ENCODE measurements at places on chromosomes 2 and 18. TPM values are rescaled to one million over a fixed set of nuclear protein-coding genes. Genes with fewer than 3 reads are reported as not detected.

IL1RL2 gene
- 1.9 TPM for total RNA-seq

UXS1 gene
- total RNA-seq, result 33.9 TPM

PLGLB1 gene
- 5.7 TPM for total RNA-seq

LONRF2 gene
- total RNA-seq, result 0.25 TPM

MATN3 gene
- total RNA-seq, result not detected

DYNC1I2 gene
- total RNA-seq, result 39.5 TPM

DNA sequence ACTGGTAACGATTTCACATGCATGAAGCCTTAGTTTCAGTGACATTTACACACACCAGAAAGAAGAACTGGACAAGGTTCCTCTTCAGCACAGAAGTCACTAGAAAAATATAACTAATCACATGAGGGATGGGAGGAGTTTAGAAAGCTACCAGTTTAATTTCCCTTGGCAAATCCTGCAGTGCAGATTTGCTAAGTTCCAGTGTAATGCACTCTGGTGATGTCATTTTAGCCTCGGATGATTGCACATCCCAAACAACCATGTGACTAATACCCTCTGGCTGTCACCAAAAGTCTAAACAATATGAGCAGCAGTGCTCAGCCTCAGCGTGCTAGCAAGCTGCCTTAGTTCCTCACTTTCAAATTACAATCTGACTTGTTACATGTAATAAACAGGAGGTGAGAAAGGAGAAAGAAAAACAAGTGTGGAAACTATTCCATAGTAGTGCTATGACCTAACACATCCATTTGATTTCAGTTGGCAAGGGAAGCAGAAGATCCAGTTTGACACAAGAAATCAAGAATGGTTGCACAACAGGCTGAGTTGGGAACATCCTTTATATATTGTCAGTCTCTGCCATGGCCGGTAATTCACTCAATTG is 35.3 kb upstream of the PPP1CB start:
- H3K27ac ChIP-seq, result no peak overlapping the region
- DNase-seq, result peak; percentile 7
- no peaks in the 10 kb centered on the region for H3K27me3 ChIP-seq
- no peak overlapping the region for H3K4me3 ChIP-seq

DNA sequence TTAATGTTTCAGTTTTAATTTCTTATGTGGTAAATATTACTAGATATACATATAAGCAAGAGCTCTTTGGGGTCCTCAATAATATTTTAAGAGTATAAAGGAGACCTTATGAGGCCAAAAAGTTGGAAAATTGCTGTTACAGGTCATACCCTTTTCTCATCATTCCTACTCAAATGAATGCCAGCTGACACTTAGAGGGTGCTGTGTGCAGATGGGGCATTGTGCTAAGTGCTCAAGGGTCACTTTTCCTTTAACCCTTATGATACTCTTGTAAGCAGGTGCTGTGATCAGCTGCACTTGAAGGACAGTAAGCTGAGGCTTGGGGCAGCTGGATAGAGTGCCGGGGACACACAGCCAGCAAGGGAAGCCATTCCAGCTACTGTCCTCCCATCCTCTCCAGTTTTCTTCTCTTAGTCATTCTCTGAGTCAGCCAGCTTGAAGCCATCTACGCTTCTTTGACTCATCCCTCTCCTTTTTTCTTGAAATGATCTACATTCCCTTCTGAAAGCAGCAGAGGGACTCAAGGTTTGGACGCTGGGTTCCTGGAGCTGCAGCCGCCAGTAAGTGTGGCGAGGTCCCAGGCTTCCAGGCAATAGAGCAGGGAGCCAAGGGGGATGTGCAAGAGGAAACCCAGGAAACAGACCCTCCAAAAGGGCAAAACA is 42.0 kb upstream of the CREB1 start:
- no peak overlapping the region for H3K27ac ChIP-seq
- peaks cover 23% of the 10 kb centered on the region for H3K4me1 ChIP-seq
- H3K27me3 ChIP-seq, result no peaks in the 10 kb centered on the region
- H3K36me3 ChIP-seq, result no peaks in the 10 kb centered on the region
- DNase-seq, result no peak
- no peak overlapping the region for H3K4me3 ChIP-seq

DNA sequence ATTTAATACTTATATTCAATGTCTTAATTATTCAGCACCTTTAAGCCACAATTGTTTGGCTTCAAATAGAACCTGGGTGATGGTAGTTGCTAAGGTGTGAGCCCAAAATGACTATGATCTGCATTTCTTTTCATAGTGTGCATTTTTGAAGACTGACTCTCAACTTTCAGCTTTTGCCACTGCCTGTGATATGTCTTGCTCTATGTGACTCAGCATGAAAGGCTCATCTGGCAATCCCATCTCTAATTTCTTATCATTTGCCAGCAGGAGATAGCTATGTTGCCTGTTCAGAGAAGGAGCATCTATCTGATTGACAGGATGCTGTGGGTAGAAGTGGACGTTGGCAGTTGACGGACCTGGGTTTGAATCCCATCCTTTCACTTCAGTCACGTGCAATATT is 34.5 kb upstream of the CCDC93 start:
- peaks cover 22% of the 10 kb centered on the region for H3K4me1 ChIP-seq
- peaks cover 72% of the 10 kb centered on the region for H3K27me3 ChIP-seq
- H3K27ac ChIP-seq, result no peak overlapping the region
- no peak for DNase-seq

GRCh38 chr2:218566296-218566695 is 1.9 kb downstream of the USP37 start:
- peak overlapping the region; percentile 98 for H3K27ac ChIP-seq
- peaks cover 25% of the 10 kb centered on the region for H3K36me3 ChIP-seq
- H3K27me3 ChIP-seq, result no peaks in the 10 kb centered on the region
- peak overlapping the region; percentile 98 for H3K4me3 ChIP-seq

GRCh38 chr2:215603440-215603839 is 167.6 kb upstream of the FN1 start:
- no peak for DNase-seq
- no peaks in the 10 kb centered on the region for H3K4me1 ChIP-seq
- H3K36me3 ChIP-seq, result no peaks in the 10 kb centered on the region
- no peak overlapping the region for H3K4me3 ChIP-seq
- no peak overlapping the region for H3K27ac ChIP-seq

DNA sequence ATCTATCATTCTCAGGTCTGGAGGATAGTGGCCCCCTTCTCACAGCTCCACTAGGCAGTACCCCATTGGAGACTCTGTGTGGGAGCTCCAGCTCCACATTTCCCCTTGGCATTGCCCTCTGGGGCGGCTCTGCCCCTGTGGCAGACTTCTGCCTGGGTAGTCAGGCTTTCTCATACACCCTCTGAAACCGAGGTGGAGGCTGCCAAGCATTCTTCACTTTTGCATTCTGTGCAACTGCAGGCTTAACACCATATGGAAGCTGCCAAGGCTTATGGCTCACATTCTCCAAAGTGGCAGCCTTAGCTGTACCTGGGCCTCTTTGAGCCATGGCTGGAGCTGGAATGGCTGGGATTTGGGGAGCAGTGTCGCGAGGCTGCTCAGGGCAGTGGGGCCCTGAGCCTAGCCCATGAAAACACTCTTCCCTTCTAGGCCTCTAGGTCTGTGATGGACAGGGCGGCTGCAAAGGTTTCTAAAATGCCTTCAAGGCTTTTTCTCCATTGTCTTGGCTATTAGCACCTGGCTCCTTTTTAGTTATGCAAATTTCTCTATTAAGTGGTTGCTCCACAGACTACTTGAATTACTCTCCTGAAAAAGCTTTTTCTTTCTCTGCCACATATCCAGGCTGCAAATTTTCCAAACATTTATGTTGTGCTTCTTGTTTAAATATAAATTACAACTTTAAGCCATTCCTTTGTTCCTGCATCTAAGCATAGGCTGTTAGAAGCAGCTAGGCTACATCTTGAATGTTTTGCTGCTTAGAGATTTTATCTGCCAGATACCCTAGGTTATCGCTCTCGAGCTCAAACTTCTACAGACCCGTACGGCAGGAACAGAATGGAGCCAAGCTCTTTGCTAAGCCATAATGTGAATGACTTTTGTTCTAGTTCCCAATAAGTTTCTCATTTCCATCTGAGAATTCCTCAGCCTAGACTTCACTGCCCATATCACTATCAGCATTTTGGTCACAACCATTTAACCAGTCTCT is 206.5 kb downstream of the CPS1 start:
- H3K36me3 ChIP-seq, result no peaks in the 10 kb centered on the region
- no peaks in the 10 kb centered on the region for H3K4me1 ChIP-seq
- DNase-seq, result no peak

- no peaks in the 10 kb centered on the region for H3K27me3 ChIP-seq
- H3K4me3 ChIP-seq, result peak overlapping the region; percentile 40
- no peak overlapping the region for H3K27ac ChIP-seq
Measured at GRCh38 chr2:222024932-222025880, 273.6 kb downstream of the PAX3 start.

- no peaks in the 10 kb centered on the region for H3K4me1 ChIP-seq
- no peak overlapping the region for H3K4me3 ChIP-seq
- no peak for DNase-seq
- H3K27me3 ChIP-seq, result no peaks in the 10 kb centered on the region
Measured at GRCh38 chr2:140747665-140748064, 1383.2 kb downstream of the LRP1B start.
